Calu3 (cell line): ENCODE measurements at places on chromosomes 11 and 22. TPM values are rescaled to one million over a fixed set of nuclear protein-coding genes. Genes with fewer than 3 reads are reported as not detected.
A peak's percentile ranks its signal among the peaks of the same experiment; 100 is the strongest.

DNA sequence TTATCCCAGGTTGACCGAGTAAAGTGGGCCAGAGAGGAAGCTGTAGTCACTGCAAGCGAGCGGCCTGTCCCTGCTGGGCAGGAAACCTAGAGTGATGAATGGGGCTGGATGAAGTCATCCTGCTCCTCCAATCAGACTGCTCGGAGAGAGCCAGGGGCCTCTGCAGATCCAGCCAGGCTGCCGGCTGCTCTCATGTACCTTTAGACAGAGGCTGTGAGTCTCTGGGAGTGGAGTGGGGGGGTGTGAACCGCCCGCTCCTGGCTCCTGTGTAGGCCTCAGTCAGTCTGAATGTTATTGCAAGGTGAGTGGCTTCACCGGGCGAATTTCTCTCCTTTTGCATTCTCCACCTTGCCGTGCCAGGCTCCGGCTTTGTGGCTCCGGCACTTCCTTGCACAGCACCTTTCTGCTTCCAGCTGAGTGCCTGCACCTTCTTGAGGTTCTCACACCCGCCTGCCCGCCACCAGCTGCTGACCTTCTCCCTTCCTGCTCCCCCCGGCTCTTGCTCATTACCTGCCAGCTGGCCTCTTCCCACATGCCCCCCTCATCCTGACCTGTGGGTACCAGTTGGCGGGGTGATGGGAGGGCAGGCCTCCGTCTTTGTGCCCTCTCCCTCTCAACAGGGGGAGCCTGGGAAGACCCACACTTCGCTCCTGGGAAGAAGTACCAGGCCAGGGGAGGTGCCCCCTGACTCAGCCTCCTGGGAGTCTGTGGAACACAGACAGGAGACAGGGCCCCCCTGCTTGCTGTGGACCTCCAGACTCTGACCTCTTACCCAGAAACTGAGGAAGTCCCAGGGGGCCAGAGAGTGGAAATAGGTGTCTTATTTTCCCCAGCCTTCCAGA is 79.9 kb downstream of the GRAMD1B start:
- no peak for DNase-seq

DNA sequence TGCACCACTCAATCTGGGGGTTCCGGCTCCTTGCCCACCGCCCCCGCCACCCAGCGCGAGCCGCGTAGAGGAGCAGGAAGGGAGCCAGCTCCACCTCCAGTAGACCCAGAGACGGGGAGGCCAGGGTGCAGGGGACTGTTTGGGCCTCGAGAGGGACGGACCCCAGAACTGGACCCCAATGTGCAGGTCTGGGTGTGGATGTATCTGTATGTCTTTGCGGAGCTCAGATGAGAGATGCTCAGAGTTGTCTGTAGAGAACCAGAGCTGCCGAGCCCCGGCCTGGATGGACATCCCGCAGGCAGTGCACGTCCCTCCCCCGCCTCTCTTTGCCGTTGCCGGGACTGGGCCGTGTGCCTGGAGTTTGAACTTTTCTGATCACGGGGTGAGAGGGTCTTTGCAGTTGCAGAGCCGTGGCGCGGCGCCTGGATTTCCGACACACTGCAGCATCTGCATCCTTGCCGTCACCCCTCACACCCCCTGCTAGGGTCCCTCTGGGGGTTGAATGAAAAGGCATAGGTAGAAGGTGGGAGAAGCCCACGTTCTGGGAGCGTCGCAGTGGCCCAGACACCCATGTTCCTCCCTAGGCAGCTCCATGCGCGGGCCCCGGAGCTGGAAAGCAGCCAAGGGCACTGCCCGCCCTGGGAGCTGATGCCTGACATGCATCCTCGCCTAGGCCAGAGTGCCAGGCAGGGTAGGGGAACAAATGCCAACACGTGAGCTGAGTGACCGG is 105.2 kb downstream of the KCNQ1 start:
- DNase-seq = no peak

GRCh38 chr11:112649856-112650255 is 311.4 kb upstream of the NCAM1 start:
- no peak for DNase-seq

DNA sequence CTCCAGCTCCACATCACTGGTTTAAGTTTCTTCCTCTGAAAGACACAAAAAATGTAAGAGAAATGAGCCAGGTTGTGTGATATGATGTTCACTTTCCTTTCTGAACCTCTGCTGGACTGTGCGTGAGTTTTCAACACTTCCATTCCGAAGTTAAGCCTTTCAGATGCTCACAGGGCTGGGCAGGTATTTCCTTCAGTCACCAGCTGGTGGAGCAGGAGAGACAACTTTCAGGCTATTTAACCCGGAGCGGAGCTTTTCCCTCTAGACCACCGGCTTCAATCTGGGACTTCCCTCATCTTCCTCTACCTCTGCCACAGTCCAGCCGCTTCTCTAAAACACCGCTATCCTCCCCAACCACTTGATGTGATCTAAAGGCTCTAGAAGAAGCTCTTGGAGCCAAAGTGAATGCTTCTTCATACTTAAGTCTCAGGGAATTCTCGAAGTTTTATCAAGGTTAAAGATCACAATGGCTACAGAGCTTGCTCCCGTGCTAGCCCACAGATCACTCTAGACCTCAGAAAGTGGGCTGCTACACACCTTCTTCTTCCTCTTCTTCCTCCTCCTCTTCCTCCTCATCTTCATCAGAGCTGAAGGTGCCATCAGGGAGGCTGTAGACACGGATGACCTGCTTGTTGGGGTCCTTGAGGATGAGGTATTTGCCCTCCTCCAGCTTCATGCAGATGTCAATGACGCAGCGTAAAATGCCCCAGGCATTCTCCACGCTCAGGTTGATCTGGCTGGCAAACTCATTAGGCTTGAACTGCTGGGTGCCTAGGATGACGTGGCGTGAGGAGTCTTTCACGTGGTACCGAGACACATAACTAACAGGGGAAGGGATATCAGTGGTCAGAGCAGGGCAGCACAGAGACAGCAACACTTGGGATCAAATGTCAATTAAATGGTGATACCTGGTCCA is 4.4 kb upstream of the FOXRED2 start:
- DNase-seq = peak; percentile 46

DNA sequence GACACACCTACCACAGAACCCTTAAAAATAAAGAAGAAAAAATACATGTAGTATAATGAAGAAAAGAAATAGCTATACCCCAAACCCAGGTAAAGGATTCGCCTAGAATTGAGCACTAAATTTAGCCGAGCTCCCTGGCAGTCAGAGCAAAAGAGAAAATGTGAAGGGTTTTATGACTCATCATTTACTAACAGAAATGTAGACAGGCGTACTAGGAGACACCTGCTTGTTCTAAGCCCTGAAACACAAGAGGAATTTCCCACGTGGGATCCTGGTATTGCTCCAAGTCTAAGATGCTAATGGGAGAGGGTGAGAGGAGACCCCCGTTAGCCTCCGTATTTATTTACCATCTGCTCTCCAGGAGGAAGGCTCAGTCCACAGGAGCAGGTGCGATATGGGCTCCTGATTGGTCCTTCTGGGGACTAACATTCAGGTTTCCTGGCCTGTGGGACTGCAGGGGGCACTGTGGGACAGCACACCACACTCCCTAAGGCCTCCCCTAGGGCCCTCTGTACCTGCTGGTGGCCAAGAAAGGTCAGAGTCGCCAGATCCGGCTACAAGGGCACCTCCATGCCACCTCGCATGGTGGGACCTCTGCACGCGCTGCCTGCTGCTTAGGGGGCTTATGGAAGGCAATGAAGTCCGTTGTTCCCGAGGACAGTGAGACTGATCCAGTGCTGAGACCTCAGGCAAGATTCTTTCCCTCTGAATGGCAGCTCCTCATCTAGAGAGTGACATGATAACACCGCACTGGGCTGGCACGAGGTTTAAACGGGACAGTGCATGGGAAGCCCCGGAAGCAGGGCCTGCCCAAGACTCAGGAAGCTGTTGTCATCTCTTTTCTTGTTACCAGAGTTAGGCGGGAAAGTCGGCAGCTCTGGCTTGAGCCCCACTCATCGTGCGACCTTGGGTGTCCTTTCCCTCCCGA is 25.8 kb downstream of the KCNC1 start:
- peak; percentile 70 for DNase-seq

- no peak for DNase-seq
These were observed 182.5 kb downstream of the CADM1 start for GRCh38 chr11:115321605-115322289.

- DNase-seq = no peak
These were observed 24.6 kb downstream of the VWCE start for GRCh38 chr11:61270354-61271076.

DNA sequence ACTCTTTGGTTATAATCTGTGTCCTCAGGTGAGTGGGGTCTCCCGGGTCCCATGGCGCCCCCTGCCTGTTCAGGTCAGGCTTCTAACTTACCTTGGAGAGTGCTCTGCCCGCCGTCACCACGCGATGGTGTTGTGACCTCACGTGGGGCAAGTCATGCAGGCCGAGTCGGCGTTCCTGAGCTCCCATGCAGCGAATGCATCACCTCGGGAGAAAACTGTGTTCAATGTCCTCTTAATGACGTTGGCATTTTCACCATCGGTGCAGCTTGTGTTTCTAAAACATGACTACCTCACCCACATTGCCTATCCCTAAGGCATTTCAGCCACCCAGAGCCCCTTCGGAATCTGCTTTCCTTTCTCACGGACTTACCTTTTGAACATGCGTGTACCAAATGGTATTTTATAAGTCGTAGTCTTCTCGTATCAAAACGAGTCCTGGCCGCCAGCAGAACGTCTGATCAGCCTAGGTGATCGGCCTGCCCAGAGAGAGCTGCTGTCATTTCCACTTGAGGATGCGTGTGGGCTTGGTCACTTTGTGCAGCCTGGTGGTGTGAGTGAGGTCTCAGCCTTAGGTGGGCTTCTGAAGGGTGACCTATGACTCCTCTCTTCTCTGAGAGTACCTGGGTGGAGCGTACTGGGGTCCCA is 64.8 kb downstream of the TBC1D22A start:
- no peak for DNase-seq

- no peak for DNase-seq
These were observed 32.6 kb downstream of the LMO2 start for GRCh38 chr11:33859306-33859705.

DNA sequence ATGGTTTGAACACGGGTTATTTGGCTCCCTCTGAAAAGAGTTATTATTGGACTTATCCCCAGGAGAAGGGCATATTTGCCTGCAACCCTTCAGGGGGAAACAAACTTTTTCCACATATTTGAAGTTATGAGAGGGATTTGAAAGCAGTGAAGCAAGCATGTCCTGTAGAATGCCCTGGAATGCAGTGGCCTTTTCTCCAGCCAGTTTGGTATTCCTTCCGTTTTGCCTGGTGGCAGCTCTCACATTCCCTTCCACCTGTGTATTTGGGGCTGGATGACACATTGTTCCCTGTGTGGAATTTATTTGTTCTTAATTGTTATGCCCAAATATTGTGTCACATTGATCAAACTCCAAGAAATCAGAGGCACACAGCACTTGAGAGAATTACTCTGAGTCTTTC is 59.0 kb downstream of the OSBP2 start:
- DNase-seq = no peak

DNA sequence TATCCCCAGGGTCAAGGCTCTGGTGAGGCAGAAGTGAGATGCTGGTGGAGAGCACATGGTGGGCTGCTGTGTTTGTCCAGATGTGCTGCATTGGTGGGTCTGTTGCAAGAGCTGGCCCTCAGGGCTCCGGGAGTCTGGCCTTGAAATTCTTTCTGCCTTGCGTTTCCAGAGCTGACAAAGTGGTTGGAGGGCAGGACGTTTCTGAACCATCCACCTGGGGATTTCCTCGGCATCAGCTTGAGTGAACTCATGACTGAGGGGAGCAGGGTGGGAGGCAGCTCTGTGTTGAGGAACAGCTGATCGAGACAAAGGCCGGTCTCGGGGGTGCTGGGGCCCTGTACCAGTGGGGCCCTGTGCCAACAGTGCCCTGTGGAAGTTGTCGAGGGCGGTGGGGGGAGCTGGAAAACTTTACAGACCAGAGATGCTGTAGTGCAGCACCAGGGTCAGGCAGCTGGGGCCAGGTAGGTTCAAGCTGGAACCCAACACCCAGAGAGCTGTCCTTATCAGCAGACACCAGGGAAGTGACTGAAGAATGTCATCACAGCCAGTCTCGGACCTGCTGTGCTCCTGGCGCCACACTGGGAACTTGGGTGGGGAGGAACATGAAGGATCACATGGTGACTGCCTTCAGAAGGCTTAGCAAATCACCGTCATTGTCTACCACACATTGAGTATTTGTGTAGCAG is 4.9 kb downstream of the TSKU start:
- DNase-seq = peak; percentile 40

GRCh38 chr11:82899186-82899820 is 927 bp downstream of the PRCP start:
- DNase-seq = no peak

DNA sequence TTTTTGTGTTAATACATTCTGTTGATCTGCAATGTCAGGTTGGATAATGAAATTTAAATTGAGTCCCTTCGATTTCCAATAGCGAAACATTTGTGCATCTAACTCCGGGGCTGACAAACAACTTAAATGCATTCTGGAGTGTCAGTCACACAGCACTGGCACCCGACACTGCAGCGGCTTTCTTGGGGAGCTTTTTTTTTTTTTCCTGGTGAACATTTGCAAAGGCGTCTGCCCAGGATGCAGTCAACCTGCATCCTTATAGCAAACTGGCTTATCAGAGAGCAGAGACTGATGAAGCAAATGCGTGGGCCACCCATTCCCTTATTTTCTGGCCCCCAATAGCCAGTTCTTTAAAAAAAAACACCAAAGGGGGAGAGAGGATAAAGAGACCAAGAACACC is 1167.7 kb downstream of the LRRC4C start:
- no peak for DNase-seq

DNA sequence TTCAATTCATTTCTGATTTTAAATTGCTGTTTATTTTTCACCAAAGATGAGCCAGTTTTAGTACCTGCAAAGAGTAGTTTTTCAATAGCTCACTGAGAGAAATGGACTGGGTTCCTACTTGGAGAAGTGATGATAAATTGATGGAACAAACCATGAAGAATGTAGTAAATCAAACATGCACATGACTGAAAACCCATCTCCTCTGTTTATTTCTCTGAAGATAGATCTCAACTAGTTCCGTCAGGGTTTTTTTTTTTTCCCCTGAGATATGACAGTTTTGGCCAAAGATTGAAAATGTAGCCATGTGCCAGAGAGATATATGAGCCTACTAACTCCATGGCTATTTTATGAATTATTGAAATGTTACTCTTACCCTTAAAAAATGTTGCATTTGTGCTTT is 239.6 kb downstream of the DDX10 start:
- no peak for DNase-seq

- DNase-seq = no peak
These were observed 1.1 kb downstream of the FXYD2 start for GRCh38 chr11:117823294-117823945.

Gene FXYD2
- total RNA-seq = 7.9 and 9.0 TPM in 2 replicates

Gene PDE2A
- total RNA-seq = 1.1 and 4.3 TPM in 2 replicates

Gene NTM
- not detected in 2 replicates for total RNA-seq

Gene UCP3
- 1.9 and 3.4 TPM in 2 replicates for total RNA-seq

Gene EEF1G
- total RNA-seq = 970 and 1,189 TPM in 2 replicates

Gene OR2AG1
- not detected in 2 replicates for total RNA-seq

Gene PRDM11
- total RNA-seq = 8.1 and 11.5 TPM in 2 replicates
